ENCODE measurements at places on chromosomes 12 and 14.

- peak; percentile 26 for DNase-seq
These were observed 150.1 kb downstream of the SLC38A4 start for GRCh38 chr12:46675736-46676135.

GRCh38 chr14:56657604-56658003 lies 78.0 kb downstream of the TMEM260 start:
- DNase-seq: no peak

DNA sequence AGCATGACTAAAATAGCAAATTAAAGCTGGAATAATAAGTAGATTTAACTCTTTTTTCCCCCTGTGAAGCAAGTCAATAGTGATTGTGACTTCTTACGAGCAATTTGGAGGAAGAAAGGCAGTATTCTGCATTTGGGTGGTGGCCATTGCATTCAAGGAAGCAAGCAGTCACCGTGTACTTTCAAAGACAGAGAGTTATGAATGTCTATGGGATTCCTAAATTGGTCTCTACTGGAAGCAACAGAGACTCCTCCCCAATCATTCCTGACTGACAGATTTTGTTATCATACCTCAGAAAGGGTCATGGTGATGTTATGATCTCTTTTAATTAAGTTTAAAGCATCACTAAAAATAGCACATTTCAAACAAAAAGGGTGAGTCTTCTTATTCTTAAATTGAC lies 287.2 kb upstream of the KITLG start:
- no peak for DNase-seq

GRCh38 chr12:117718559-117718958 lies 250.2 kb downstream of the KSR2 start:
- no peak for DNase-seq

DNA sequence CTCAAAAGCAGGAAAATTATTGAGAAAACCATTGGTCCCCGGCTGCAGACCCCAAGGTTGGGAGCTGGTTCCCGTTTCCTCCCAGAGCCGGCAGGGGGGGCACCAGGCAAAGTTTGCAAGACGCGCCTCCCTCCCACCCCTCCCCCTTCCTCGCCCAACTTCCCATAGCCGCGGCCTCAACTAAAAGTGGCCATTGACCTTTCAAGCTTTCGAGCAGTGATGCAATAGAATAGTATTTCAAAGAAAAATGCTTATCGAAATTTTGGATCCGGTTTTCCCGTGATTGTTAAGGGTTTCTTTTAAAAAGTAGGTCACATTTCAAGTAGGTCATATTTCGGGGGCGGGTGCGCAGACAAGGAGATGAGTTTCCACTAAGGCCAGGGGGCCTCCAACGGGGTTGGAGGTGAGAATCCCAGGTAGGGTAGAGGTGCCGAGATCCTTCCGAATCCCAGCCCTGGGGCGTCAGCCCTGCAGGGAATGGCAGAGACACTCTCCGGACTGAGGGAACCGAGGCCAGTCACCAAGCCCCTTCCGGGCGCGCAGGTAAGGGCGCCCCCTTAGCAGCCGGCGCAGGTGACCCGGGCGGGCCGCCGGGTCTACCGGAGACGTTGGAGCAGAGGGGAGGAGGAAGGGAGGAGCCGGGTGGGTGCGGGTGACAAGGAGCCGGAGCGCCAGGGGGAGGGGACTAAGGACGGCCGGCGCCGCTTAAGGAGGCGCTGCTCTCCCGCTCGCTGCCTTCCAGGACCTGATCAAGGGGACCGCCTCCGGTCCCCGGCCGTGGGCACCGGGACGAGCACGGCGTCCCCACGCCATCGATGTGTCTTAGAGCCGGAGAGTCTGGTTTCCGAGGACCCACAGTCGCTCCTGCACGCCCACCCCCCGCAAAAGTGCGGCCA lies 2.6 kb upstream of the SOCS2 start:
- DNase-seq: peak; percentile 79

DNA sequence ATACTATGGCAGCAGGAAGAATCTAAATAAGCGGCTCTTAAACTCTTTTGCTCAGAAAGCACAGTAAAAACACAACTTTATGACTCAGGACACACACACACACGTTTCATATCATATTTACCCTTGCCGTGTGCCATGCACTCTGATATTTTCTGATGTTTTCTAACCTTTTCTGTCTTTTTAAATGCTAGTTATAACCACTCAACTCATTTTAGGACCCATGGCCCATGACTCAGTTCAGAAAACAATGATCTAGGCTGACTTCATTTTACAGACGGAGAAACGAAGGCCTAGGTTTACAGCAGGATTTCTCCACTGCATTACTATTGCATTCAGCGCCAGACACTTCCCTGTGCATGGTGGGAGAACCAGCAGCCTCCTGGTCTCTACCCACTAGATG lies 9.1 kb downstream of the VWF start:
- no peak for DNase-seq

GRCh38 chr12:5898874-5899273 lies 46.2 kb downstream of the ANO2 start:
- DNase-seq: no peak

DNA sequence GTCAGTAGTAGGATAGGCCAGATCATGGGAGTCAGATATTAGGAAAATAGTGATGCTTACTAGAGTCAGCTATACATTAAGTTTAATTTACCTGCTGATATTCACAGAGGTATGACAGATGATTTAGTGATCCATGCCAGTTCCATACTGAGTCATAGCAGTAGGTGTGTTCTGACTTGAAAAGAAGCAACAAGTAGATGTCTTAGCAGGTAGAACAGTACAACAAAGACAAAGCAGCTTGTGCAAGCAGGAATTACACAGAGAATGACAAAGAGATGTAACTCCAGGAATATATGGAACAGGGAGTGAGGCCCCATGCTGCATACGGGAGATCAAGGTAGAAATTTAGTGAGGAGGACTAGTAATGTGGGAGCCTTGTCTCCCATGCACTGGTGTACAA lies 556.9 kb downstream of the SLC16A7 start:
- no peak for DNase-seq

DNA sequence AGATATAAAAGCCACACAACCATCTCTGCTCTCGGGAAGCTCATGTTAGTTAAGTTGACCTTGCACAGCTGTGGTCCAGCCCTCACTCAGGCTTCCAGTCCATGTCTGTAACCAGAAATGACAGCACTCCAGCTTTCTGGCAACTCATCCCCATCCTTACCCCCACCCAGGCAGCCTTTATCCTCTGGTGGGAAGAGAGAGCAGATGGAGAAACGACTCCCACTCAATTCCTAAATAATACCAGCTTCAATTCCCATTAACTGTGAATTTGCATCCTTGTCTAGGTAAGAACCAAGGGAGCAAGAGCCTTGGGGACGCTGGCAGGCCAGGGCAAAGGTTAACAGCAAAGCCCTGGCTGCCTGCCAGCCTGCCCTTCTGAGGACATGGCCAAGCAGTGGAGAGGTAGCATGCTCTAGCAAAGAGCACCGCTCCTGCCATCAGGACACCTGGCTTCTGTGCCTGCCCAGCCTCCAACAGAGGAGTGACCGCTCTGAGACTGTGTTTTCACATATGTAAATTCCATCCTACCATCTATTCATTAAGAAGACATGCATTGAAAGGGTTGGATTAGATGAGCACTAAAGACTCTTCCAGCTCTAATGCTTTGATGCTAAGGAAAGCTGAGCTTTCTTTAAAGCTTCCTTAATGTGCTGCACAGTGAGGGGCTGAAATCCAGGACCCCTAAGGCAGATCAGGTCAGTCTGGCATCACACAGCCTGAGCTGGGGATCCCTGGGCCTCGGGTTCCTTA lies 236.1 kb downstream of the GRIN2B start:
- no peak for DNase-seq

- DNase-seq: no peak
These were observed 23.2 kb downstream of the TTC9 start for GRCh38 chr14:70664698-70665447.
